ENCODE measurements at places on chromosomes 3 and 15.

- DNase-seq, result no peak
Observed at GRCh38 chr3:100046986-100047385, 67.3 kb downstream of the FILIP1L start.

DNA sequence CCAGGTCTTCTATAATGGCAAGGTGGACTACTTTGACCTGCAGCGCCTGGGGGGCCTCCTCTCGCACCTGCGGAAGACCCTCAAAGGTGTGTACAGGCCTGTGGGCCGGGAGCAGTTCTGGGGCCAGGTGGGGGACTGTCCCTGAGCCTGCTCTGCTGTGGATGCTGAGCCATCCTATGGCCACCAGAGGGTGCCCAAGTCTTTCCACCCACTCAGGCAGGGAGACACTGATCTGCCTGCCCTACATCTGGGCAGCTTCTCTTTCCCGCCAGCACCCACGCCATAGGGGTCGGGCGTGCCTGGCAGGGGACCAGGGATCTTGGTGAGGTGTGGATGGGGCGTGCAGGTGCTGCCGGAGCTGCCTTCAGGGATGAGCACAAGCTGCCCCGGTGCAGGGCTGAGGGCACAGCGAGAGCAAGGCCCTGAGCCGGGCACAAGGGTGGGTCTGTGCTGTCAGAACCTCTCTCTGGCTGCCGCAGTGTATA is 14.1 kb downstream of the RNF123 start:
- DNase-seq, result peak; percentile 27

DNA sequence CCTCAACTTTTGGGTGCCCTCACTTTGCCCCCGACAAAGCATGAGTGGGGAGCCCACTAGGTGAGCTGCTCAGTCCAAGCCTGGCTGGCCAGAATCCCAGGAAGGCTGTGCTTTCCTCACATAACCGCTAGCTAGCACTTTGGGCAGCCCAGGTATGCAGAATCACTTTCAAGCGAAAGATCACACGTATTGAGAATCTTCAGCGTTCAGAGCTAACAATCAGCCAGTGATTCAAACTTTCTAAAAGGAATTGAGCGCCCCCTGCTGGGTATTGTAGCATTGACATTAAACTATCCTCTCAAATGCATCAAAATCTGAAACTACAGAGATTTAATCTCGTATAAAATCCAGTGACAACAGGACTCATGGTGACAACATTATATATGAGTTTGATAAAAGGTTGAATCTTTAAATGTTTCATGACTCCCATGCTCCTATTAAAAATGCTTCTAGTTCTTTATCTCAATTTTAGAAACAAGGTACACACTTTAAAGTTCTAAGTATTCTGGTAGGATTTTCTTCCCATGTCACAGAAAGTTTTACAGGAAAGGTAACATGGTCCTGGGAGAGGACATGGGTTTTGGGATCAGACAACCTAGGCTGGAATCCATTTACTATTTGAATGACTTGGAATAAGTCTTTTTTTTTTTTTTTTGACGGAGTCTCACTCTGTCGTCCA is 11.8 kb downstream of the ANAPC13 start:
- DNase-seq, result peak; percentile 66

DNA sequence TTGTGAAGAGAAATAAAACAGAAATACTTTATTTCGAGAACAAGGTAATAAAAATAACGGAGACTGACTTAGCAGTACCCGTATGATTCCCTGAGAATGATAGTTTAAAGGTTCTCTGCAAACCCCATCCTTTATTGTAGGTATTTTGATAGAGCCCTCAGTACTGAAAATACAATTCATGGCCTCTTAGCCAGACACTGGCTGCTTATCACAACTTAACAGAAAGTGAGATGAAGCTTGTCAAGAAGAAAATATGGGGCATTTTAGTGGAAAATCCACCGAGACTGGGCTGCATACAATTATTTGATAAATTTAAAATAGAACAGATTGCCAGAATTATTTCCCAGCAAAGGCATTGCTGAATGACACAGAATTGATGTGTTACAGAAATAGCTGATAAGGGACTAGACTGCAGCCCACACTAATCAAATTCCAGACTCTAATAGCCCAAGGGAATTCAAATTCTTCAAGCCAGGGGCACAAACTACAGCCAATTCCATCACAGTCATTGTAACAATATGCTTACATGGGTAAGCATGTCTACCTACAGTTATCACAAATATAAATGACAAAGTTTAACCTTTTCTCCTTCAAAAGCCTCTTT is 521.9 kb downstream of the PLOD2 start:
- no peak for DNase-seq

DNA sequence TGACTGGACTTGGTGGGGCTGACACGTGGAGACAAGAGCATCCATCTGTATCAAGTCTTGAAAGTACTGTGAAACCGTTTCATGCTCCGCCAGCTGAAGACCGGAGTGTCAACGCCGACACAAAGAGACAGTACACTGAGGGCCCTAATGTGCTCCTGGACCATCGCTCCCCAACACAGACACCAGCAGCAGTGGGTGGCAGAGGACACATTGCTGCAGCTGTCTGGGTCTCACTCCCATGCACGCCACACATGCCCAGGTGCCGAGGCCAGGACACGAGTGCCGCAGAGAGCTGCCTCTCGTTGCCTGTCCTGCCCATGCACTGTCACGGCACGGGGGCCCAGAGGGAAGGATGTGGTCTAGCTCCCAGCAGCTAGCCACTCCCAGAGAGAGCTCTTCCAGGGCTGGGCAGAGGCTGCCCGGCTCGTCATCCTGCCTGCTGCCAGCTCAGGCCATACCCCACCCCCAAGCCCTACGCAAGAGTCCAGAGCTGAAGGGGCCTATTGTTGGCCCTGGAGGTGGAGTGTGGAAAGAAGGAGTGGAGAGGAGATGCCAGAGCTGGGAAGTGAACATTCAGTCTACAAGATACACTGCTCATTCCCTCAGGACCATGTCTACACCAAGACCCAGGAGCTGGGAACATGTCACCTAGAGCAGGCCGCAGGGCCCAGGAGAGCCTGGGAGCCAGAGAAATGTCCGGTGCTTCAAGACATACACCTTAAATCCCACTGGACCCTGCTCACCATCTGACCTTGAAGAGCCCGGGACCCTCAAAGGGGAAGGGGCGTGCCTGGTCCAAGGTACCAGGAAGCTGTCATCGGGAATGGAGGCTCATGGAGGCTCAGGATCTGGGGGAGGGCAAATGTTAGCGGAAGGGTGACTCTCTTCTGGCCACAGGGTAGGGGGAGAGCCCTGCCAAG is 7.7 kb downstream of the TNK2 start:
- no peak for DNase-seq

DNA sequence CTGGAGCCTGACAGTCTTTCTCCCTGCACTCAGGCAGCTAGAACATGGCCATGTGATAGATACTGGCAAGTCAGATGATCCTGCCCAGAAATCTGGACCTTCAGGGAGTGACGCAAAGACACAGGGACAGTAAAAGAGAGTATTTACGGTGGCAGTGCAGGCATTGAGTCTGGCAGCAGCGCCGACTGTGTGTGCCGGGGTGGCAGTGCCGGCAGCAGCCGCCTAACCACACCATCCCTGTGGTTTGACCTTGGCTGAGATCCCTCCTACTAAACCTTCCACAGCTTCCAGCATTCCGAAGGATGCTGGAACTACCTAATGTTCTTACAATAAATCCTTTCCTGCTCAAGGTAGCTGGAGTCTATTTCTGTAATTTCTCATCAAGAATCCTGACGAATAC is 4.6 kb upstream of the TSPAN3 start:
- DNase-seq, result no peak

- no peak for DNase-seq
Observed at GRCh38 chr3:48915296-48915695, 3.3 kb upstream of the ARIH2 start.

- DNase-seq, result no peak
Observed at GRCh38 chr3:102827386-102827785, 392.6 kb downstream of the ZPLD1 start.

DNA sequence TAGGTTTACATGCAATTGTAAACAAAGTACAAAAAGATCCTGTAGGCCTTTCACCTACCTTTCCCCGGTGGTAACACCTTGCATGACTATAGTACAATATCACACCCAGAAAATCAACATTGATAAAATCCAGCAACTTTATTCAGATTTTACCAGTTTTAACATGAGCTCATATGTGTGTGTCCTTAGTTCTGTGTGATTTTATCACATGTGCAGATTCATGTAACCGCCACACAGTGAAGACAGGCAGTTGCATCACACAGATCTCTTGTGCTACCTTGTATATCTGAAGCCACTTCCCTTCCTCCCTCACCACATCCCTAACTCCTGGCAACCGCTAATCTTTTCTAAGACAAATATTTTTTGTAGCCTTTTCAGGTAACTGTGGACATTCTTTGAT is 183.5 kb upstream of the C2CD4B start:
- DNase-seq, result no peak

GRCh38 chr3:106191913-106192312 is 323.1 kb upstream of the CBLB start:
- DNase-seq, result no peak

- no peak for DNase-seq
Observed at GRCh38 chr3:26623419-26624208, 1.0 kb downstream of the LRRC3B start.

GRCh38 chr3:112982710-112983109 is 7.8 kb upstream of the CD200R1 start:
- no peak for DNase-seq
